ENCODE measurements at places on chromosomes 1 and 21. TPM values are rescaled to one million over a fixed set of nuclear protein-coding genes. Genes with fewer than 3 reads are reported as not detected.

ETNK2 gene
- total RNA-seq: 30.9 TPM

DNA sequence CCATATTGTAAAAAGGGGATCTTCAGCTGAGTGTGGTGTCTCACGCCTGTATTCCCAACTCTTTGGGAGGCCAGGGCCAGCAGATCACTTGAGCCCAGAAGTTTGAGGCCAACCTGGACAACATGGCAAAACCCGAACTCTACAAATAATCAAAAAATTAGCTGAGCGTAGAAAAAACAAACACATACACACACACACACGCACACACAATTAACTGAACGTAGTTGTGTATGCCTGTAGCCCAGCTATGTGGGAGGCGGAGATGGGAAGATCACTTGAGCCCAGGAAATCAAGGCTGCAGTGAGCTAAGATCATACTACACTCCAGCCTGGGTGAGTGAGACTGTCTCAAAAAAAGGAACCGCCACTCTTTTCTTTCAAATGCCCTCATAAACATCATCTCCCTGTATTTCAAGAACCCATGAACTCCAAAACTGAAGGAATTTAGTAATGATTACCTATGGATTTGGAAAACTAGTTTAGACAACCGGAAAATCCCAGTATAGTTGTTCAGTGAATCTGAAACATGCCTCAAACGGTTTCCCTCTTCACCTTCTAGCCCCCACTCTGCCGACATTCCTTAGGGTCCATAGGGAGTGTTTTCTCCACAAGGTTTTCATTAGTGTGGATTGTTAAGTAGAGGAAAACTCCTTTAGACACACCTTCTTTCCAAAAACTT, 4.5 kb downstream of the TXNIP start:
- DNase-seq: no peak

GRCh38 chr1:156750711-156751450, 594 bp downstream of the HDGF start:
- DNase-seq: peak; percentile 87

- no peak for DNase-seq
Observed at GRCh38 chr1:6353955-6354658, 39.5 kb downstream of the ACOT7 start.

DNA sequence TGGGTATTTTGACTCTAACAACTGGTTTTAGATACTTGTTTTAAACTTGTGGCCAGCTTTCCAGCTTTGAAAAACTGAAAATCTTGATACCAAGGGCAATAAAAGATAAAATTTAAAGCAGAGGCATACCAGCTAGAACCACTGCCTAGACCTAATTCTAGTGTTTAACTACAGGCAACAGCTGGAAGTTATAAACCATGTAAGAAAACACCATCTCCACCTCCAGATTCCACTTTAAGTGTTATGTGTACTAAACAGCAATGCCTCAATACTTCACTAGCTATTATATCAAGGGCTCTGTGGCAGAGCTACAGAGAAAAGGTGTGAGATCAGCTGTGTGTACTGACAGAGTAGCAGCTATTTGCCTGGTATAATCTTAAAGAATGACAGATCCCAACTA, 69.5 kb downstream of the LPAR3 start:
- DNase-seq: no peak

Measured in vagina (tissue), 2 donors.